ENCODE measurements at places on chromosomes 16 and 17.
A peak's percentile ranks its signal among the peaks of the same experiment; 100 is the strongest.

DNA sequence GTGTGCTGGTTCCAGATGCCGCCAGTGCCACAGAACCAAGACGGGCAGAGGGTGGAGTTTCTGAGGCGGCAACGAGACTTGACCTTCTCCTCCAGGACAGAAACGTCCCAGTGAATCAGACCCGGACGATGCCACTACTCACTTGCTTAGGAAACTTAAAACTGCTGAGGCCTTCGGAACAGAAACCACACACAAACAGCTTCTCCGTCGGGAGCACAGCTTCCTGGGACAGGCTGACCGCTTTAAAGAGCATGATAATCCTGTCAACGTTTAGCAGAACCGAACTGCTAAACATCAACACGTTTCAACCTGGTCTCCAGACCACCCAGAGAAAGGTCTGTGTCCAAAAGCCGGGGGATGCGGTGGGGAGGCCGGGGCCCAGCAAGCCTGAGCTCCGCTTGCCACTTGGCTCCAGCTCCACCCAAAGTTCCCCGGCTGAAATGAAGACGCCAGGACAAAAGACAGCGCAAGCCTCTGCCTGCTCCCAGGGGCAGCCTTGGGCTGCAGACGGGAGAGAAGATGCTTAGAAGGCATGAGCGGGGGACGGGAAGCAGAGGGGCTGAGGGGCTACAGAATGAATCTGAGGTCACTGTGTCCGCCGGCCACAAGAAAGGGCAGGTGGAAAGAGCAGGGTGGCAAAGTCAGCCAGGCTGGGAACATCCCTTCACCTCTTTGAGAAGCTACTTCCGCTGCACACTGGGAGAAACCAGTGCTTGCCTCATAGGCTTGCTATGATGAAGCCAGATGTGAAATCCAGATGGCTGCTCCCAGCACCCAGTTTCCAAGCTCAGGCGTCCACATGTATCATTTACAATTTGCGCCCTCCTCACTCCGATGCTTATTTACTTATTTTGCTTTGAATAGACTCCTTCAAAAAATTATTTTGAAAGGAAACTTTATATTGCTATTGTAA is 69.0 kb downstream of the MRM3 start:
- no peak for DNase-seq

DNA sequence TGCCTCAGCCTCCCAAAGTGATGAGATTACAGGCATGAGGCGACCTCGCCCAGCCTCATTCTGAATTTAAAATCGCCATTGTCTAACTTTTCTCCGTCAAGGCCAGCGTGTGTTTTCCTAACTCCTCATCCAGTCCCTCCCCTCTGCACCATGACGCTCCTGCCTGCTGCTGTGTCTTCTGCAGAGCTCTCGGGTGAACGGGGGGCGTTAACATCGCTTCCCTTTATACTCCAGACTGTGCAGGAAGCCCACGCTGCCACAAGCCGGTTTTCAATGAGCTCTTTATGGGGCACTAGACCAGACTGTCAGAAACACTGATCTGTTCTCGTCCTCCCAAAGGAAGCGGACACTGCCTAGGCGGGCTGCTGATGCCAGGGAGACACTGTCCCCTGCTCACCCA is 13.2 kb downstream of the AANAT start:
- DNase-seq: no peak

DNA sequence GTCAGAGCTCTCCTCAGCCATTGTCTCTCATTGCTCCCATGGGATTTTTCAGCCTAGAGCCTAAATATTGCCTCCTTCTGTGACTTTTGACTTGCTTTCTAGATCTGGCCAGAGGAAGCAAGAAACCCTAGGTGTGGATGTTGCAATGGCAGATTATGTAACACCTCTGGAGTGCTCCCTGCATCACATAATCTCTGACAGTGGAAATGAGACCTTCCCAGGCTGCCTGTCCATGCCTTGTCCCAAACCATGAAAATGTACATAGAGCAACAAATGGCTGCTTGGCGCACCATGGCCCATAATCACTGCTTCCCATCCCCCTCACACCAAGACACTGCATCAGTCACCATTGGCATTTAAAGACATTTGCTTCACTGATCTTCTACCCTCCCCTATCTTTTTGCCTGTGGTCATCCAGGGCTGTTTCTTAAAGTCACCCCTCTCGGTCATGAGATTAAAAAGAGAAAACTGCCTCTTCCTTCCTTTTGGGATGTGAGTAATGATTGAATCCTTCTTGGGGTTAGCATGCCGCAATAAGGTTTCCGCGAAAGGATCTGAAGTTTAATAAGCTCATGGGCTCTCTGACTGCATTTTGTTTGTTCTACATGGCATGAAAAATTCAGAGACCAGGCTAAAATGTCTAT is 34.2 kb upstream of the CCL2 start:
- no peak for DNase-seq

DNA sequence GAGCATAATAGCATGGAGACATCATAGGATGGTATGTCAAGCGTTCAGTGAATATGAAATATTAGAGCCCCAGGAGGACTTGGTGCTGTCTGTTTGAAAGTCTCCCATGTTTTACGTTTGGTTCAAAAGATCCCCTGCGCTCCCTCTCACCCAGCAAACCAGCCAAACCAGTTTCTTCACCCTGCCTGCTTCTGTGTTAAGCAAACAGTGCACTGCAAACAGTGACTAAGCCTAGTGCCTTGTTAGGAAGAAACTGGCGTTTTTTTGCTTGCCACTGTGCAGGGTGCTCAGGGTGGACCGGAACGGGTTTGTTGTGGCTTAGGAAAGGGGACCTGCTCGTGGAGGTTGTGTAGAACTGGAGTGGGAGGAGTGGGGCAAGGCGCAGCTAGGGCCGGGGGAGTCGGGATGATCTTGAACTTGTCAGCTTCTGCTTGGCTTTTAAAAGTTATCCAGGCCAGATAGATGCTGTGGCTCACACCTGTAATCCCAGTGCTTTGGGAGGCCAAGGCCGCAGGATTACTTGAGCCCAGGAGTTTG is 7.7 kb downstream of the CDH1 start:
- DNase-seq: no peak

- no peak for DNase-seq
Observed at GRCh38 chr17:37368577-37368976, 7.2 kb upstream of the C17orf78 start.

GRCh38 chr17:82021107-82021899 is 1.4 kb downstream of the CENPX start:
- DNase-seq: no peak

DNA sequence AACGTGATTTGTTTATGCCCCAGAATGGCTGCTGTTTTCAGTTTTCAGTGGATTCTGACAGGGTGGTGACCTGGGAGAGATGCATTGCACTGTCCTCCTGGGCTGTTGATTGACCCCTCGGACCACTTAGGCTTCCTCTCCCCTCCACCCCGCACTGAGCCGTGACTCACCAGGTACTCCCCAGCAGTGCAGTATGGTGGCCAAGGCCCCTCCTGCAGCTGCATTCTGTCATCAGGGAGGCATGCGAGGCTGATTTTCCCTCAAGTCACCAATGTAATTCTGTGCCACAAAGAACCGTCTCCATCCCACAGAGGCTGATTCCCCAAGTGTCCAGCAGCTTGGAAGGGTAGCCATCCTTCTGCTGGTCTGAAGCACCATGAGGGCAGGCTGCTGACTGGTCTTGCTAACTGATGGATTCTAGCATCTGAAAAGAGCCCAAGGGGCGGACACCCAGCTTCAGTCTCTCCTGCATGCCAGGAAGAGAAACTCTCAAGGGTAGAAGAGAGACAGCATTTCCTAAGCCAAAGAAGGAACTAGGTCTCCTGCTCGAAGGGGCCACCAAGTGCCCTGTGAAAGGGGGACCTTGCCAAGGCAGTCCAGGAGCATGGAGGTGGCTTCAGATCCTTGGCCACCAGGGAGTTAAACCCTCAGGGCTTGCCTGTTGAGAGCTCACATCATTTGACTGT is 148.1 kb downstream of the SOCS1 start:
- no peak for DNase-seq

GRCh38 chr17:15409721-15410250 is 57.6 kb downstream of the CDRT4 start:
- no peak for DNase-seq

GRCh38 chr16:75385507-75386152 is 47.7 kb downstream of the CFDP1 start:
- DNase-seq: no peak

DNA sequence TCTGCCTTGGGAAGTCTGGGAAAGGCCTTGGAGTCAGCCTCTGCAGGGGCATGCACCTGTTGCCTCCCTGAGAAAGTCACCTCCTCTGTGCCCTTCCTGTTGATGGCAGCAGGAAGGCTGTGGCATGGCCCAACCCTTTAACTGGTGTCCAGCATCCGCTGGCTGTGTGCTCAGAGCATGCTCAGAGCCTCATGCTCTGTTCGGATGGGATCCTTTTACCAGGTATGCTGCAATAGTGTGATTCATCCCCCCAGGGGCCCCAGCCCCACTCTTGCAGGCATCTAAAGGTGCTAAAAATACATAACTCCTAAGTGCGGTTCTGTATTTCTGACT is 24.9 kb downstream of the KLHL36 start:
- DNase-seq: no peak

DNA sequence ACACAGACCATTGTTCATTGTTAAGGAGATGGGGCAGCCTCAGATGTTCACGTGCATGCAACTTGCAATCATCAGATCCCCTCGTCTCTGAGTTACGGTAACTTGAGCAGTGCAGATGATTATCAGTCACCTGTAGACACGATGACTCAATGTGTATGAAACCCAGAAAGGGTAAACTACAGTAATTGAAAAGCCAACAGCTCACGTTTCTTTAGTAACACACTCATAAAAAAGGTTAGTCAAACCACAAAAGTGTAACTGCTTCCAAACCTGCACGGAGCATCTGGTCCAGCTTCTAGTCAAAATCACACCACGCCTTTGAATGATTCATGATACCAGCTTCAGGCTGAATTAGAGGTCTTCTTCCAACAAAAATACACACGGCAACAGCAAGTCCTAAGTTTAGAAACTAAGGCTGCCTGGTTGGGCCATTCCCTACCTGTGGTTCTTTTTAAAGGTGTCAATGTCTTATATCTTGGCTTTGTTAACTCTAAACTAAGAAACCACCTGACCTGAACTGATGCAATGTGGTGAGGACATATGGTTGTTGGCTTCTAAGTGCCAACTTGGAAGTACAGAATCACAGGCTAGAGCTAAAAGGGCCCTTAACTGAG is 32.3 kb downstream of the GRB7 start:
- DNase-seq: peak; percentile 41

DNA sequence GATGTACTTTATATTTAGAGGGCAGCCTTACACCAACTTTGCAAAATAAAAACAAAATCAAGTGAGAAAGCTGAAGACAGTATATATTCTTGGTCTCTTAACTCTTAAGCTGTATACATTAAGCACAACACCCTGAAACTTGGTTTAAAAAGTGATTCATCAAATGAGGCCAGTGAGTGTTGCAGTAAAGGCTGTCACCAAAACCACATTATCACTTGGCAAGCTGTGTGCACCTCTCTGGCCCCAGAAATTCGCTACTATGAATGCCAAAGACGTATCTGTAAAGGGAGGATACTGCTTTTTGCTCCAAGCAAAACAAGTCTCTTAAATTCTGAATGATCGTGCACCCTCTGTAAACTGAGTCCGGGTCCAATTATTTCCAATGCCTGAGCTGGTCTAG is 163.9 kb downstream of the ZFHX3 start:
- DNase-seq: no peak

DNA sequence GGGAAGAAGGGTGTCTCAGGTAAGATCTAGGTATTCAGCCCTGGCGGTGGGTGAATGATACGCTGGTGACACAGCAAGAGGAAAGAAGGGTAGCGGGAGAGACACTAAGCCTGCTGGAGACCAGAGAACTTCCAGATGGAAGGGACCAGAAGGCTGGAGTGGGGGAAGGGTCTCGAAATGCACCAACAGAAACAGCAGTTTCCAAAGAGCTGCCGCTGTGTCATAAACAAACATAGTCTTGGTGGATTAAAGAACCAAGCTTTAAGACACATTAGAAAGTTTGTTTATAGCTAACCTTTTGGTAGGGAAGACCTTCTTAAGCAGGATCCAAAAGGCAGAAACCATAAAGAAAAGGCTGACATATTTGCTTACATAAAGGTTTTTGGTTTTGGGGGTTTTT is 20.9 kb downstream of the TRPV3 start:
- no peak for DNase-seq

DNA sequence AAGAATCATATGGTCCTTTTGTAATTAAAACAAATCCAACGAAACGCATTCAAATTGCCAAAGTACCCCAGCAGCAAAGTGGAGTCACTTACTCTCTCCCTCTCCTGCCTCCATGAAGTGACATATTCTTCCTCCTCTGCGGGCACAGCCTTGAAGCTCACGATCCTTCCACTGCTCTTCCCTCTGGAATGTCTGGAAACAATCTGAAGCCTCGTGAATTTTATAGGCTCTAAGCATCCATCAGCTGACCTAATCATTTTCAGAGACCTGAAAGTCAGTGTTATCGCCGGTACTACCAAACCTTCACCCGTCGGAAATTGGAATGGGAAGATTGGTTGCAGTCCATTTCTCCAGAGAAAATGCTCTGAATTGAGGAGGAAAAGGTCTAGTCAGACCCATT is 134.5 kb upstream of the FOXF1 start:
- no peak for DNase-seq

- no peak for DNase-seq
Observed at GRCh38 chr17:55067697-55068439, 99.3 kb downstream of the STXBP4 start.

GRCh38 chr16:8919934-8920462 is 37.8 kb downstream of the LITAFD start:
- DNase-seq: no peak

DNA sequence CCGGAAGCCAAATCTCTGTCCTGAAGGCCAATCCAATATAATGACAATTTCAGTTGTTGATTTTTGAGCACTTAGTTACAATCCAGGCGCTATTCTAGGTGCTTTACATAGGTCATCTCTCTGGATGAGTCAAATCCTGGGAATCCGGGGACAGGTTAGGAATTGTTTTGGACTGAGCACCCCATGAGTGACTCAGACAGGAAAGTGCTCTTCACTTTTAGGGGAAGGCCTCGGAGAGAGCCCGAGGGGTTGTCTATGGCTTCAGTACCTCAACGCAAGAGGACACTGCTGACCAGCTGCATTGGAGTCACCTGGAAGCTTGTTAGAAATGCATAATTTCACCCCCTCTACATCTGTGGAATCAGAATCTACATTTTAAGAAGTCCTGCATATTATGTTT is 108.8 kb downstream of the IRX5 start:
- DNase-seq: no peak

- DNase-seq: no peak
Observed at GRCh38 chr16:73384506-73385089, 336.7 kb upstream of the ZFHX3 start.

GRCh38 chr16:86020971-86021370 is 122.0 kb downstream of the IRF8 start:
- no peak for DNase-seq

GRCh38 chr17:69639096-69639495 is 224.6 kb downstream of the MAP2K6 start:
- no peak for DNase-seq

Data from stimulated activated CD8-positive, alpha-beta memory T cell treated with anti-CD3 and anti-CD28 coated beads, Interleukin-7, amount 100 ng/mL, for 4 hours (primary cell).